GF-D8 (cell line): ENCODE measurements at places on chromosomes 2 and 18.

DNA sequence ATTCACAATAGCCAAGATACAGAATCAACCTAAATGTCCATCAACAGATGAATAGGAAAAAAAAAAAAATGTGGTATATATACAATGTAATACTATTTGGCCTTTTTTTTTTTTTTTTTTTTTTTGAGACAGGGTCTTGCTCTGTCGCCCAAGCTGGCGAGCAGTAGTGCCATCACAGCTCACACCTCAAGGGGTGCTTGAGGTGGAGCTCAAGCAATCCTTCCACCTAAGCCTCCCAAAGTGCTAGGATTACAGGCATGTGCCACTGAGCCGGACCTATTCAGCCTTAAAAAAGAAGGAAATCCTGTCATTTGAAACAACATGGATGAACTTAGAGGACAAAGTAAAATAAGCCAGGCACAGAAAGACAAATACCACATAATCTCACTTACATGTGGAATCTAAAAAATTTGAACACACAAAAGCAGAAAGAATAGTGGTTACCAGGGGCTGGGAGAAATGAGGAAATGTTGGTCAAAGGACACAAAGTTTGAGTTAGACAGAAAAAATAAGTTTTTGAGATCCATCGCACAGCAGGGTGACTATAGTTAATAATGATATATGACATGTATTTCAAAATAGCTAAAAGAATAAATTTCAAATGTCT lies 26.0 kb downstream of the TLK1 start:
- DNase-seq, result no peak

GRCh38 chr2:132489150-132489549 lies 72.5 kb downstream of the GPR39 start:
- DNase-seq, result no peak

- no peak for DNase-seq
These were observed 124.5 kb downstream of the TMEM131 start for GRCh38 chr2:97871096-97871780.

- no peak for DNase-seq
These were observed 80.0 kb upstream of the MAP4K3 start for GRCh38 chr2:39517102-39517436.

- no peak for DNase-seq
These were observed 99.7 kb upstream of the RFX8 start for GRCh38 chr2:101574622-101575021.

DNA sequence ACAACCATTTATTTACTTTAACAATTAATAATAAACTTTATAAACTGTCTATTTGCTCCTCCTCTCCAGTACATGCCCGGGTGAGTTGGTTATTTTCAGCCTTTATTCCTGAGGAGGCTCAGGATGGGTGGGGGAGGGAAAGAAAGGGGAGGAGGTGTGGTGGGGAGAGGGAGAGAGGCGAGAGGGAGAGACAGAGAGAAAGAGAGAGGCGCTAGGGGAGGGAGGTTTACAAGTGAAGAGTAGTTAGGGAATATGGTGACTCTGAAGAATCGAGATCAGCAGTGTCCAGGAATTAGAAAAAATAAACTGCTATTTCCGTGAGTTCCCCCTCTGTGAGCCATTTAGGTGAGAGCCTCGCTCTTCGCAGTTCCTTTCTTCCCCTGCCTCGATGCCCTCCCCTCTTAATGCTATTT lies 138.9 kb downstream of the MEIS1 start:
- DNase-seq, result no peak

GRCh38 chr18:1463981-1464380 lies 559.3 kb downstream of the ADCYAP1 start:
- no peak for DNase-seq

DNA sequence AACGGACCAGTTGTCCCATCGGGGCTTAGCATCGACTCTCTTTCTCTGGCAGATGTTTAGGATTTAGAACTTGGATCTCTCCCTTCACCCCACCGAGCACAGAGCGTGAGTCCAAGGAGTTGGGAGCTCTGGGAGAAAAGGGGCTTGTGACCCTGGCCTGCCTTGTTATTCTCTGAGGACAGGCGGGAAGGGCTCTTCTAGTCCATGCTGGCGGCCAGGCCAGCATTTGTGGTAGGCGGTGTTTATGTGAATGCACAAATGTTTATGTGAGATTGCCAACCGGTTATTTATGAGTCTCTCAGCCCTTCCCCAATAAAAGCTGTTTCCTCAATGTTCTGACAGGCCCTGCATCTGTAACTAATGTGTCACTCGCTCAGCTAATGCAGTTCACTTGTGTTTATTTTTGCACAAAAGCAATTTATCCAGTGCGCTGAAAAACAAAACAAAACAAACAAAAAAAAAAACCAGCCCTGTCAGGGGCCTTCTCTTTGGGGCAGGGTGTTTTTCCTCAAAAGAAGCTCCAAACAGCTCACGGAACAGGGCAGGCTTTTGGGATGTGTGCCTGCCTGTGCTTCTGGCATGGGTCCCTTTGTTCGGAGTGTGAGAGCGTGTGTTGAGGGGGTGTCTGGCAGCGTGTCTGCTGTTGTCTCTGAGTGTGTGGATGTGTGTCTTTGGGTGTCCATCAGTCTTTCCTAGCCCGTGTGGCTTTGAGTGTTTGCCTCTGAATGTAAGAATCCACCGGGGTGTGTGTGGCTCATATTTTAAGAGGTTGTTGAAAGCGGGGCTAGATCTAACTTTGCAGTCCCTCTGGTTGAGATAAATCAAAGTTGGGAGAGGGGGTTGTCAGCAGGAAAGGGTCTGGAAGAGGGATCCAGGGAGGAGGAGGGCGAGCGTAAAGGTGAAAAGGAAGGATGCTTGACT lies 52.8 kb upstream of the HAAO start:
- DNase-seq, result no peak

- no peak for DNase-seq
These were observed 286.5 kb upstream of the SLC14A2 start for GRCh38 chr18:45328811-45329210.

- DNase-seq, result no peak
These were observed 101.8 kb upstream of the AGAP1 start for GRCh38 chr2:235391921-235392615.

DNA sequence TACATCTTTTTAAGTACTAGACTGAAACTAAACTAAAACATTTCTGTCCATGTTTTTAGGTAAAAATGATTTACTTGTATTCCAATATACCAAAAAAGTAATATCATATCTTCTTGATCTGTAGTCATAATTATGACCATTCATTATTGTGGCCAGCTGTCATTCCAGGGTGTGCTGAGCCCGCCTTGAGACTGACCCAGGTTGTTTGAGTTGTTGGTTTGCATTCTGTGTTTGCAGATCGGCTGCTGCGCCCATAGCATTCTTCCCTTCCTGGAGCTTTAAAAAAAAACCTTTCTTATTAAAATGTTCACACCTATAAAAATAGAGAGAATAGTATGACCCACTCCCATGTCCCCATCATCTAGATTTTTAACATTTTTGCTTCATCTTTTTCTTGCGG lies 101.9 kb downstream of the PRKCE start:
- no peak for DNase-seq

GRCh38 chr2:202773301-202773973 lies 98.1 kb downstream of the ICA1L start:
- no peak for DNase-seq

DNA sequence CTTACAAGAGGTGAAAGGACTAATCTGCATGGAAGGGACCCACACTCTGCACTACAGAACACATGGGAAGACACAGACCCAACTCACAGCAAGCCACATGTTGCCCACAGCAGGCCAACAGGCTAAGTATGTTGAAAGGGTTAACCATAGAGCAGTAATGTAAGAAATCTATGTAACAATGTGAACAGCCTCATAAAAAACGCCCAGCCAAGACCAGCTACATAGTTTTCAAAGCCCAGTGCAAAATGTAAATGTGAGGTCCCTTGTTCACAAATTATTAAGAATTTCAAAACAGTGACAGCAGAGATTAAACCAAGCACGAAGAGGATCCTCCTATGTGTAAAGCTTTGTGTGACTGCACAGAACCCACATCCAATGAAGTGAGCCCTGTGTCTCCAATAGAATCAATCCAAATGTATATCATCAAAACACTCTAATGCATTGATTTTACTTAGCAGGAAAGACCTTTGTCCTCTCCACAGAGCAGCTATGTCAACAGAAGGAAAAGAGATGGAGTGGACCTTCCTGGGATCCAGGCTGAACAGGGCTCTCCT lies 210.1 kb downstream of the AGPS start:
- no peak for DNase-seq

DNA sequence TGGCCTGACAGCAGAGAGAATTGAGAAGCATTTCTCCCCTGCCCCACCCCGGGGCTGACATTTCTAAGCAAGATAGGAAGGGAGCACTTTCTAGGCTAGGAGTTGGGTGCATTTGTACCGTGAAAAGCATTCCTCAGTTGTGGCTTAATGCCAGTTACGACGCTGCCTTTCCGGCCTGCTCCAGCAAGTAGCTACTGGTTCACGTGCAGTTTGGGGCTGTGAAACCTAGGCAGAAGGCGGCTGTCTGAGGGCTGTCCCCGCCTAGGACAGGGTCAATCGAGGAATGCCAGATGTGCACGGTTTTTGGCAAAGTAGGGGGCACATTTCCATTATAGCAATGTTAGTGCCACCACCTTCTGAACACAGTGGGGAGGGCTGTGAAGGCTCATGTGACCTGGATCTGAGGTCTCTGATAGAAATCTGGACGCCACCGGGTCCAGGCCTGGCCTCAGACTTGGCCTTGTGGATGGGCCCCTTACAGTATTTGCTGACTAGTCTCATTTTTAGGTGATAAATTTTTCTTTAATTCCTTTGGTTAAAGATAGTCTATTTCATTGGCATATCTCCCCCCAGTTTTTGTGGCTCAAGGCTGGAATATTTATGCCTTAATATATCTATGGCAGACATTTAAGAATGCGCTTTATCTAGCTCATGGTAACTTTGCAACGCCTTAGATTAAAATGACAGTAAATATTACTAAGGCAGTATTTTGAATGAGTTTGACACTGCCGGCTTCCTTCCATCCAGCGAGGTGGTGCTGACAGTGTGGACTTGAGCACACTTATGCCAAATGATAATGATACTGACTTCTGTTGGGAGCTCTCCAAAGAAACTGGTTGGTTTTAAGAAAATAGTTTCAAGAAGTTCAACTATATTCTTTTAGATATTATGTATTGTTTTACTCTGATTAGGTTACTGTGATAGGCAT lies 78.7 kb downstream of the LPIN1 start:
- no peak for DNase-seq

DNA sequence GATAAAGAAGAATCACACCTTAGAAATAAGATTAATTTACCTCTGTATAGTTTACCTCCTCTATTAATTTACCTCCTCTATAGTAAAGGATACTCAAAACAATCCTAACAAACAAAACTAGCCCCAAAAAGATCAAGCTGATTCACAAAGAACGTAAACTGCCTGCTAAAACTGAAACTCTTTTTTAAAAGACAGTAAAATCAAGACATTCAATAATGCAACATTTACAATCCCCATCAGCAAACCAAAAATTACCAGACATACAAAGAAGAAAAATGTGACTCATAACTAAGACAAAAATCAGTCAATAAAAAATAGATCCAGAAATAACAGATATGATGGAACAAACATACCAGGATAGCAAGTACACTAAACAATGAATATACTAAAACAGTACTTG lies 215.7 kb downstream of the ZEB2 start:
- DNase-seq, result no peak

GRCh38 chr2:231987124-231987727 lies 25.7 kb downstream of the DIS3L2 start:
- no peak for DNase-seq

- no peak for DNase-seq
These were observed 8.4 kb upstream of the HNRNPLL start for GRCh38 chr2:38610851-38611801.

DNA sequence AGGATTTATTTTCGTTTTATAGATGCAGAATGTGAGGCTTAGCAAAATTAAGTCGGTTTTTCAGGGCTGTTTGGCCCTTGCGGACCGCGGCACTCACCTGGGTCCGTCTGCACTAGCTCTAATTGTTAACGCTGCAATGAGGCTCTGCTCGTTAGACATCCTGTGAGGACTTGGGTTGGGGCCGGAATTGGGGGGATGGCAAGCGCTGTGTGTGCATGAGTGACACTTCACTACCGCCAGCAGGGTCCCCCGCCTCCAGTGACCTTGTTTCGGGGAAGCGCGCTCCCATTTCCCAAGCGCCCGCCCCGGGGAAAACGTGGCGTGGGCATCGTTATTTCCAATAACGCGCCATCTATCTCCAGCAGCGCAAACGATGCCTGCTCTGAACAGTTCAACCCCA lies 54.2 kb downstream of the KCNG2 start:
- no peak for DNase-seq

GRCh38 chr18:63438181-63438580 lies 15.9 kb upstream of the VPS4B start:
- no peak for DNase-seq

- no peak for DNase-seq
These were observed 62.3 kb upstream of the ACYP2 start for GRCh38 chr2:54052825-54053718.

DNA sequence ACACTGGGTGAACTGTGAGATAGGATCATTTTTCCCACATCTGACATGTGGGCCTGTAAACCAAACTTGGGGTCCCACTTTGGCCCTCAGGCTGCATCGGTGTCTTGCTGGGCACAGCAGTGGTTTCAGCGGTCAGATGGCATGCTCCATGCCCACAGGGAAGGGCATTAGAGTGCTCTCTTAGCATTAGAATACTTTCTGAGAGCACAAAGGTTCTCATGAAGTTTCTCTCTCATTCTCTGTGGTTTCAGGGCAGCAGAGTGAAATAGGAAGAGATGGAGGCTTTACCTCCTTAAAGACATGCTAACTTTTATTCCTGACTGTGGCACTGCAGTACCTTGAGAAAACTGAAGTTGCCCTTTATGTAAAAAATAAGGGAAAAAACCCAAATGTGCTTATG lies 36.6 kb upstream of the GATA6 start:
- no peak for DNase-seq

DNA sequence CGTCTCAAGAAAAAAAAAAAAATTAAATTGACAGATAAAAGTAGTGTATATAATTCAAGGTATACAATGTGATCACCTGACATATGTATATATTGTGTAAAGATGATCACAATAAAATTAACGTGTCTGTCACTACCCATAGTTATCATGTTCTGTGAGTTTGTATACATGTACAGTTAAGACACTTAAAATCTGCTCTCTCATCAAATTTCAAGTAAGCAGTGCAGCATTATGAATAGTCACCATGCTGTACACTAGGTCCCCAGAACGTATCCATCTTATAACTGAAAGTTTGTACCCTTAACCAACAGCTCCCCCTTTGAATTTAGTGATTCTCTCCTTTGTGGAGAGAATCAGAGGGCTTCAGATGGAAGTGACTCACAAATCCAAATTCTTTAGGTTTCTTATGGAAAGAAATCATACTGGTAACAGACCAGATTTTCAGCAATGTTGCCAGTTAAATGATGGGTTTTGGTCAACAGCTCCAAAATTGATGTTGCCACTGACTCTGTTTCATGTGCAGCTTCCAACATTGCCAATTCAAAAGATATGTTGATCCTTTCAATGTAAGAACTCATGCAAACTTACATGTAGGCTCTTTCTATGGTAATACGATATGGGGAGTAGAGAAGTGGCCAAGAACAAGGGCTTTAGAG lies 281.5 kb downstream of the AFF3 start:
- no peak for DNase-seq

- no peak for DNase-seq
These were observed 147.6 kb upstream of the HDAC4 start for GRCh38 chr2:239548451-239548871.

- DNase-seq, result no peak
These were observed 353.9 kb downstream of the SS18 start for GRCh38 chr18:25736516-25736915.

GRCh38 chr2:105609746-105610402 lies 134.8 kb upstream of the NCK2 start:
- DNase-seq, result no peak
